Stimulated activated CD8-positive, alpha-beta memory T cell treated with anti-CD3 and anti-CD28 coated beads, Interleukin-7, amount 100 ng/mL, for 4 hours (primary cell): ENCODE measurements at places on chromosomes 5 and 9.
A peak's percentile ranks its signal among the peaks of the same experiment; 100 is the strongest.

DNA sequence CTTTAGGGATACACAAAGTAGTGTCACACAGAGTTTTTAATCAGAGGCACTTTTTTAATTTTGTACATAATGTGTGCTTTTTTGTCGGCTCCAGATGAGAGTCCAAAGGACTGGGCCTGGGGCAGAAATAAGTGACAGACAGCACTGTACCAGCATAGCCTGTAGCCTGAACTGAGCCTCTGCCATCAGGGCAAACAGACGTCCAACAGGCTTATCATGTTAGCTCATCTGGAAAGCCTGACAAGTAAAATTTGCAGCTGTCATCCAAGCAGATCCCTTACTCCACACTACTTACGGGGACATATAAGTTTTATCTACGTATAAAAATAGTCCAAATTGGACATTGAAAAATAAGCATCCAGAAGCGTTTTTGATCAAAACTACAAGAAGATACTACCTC lies 233.1 kb upstream of the GAS1 start:
- DNase-seq, result no peak

DNA sequence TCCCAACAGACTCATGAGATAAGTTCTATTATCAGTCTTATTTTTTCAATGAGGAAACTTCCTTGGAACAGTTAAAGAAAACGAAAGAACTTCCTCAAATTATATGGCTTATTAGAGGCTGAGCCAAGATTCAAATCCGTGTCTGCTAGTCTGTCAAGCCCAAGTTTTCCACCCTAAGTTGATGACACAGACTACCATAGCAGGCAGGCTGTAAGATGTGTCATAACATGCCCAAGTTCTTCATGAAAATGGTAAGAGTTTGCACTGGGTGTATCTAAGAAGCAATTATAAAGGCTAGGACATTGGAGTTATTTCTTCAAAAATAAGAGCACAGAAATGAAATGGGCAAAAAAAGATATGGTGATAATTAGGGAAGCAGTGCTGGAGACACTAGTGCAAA lies 634.5 kb downstream of the BRINP1 start:
- no peak for DNase-seq

DNA sequence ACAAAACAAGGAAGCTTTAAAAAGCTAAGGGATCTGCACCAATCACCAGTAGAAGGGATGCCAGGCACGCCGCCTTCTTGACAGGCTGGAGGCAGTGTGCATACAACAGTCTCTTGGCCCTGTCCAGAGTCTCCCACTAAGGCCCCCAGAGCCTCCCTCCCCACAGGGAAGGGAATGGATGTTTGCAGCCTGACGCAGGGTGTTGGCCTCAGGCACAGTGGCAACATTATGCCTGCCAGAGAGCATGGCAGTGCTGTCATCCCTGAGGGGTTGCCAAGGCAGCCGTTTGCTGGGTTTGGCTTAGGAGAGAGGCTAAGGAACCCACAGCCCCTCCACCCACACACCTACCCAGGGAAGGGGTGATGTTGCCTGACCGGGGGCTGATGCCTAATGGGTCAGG lies 4.8 kb downstream of the HBEGF start:
- DNase-seq, result no peak

- no peak for DNase-seq
Measured at GRCh38 chr5:29148073-29148472, 2045.4 kb upstream of the CDH6 start.

DNA sequence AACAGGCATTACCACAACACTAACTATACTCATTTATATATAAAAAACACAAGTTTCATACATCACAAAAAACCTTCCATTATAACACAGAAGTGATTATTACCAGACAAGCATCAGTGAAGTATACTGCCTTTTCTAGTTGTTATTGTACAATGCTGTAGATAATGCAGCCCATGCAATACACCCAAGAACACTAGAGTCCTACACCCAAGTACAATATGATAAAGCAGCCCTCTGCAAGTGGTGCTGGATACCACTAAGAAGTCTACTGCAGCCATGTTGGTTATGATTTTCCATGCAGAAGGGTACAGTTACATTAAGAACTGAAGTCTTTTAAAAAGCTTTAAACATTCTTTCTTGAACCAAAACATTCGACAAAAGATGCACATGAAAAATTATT lies 10.3 kb downstream of the ZFAND5 start:
- DNase-seq, result no peak

- no peak for DNase-seq
Measured at GRCh38 chr9:116409638-116410037, 256.0 kb downstream of the PAPPA start.

- DNase-seq, result no peak
Measured at GRCh38 chr5:125196481-125197111, 450.2 kb upstream of the ZNF608 start.

DNA sequence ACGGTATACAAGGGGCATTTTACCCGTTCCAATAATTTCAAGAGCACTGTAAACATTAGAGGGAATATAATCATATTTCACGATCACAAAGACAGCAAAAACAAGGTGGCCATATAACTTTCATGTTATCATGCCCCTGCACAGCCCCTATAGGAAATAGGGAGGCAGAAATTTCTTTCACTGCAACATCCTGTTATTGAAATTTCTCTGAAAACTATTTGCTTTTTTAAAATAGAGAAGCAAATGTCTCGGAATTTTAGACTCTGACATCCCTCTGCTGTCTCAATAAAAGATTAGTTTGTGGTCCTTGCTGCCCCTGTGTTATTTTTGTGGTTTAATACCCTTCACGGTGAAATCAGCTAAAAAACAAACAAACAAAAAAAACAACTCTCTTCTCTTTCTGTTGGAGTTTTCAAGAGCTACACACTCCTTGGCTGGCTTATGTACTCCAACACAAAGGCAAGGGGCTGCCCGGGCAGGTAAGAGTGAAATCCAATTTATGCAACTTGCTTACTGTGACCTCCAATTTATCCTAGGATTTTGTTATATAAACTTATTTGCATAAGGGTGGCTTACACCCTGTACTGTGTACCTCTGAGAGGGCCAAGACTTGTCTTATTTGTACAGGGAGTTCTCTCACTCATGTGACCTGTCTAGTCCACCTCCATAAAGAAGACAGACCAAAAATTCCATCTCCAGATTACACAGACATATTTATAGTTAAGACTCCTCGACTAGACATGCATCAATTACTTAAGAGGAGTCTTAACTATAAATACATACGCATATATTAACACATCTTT lies 223.6 kb downstream of the MLLT3 start:
- no peak for DNase-seq

GRCh38 chr9:129182625-129183494 lies 4.8 kb upstream of the IER5L start:
- DNase-seq, result no peak

- DNase-seq, result no peak
Measured at GRCh38 chr5:143521141-143521540, 117.7 kb upstream of the NR3C1 start.

- no peak for DNase-seq
Measured at GRCh38 chr9:121999556-121999955, 93.6 kb downstream of the TTLL11 start.

DNA sequence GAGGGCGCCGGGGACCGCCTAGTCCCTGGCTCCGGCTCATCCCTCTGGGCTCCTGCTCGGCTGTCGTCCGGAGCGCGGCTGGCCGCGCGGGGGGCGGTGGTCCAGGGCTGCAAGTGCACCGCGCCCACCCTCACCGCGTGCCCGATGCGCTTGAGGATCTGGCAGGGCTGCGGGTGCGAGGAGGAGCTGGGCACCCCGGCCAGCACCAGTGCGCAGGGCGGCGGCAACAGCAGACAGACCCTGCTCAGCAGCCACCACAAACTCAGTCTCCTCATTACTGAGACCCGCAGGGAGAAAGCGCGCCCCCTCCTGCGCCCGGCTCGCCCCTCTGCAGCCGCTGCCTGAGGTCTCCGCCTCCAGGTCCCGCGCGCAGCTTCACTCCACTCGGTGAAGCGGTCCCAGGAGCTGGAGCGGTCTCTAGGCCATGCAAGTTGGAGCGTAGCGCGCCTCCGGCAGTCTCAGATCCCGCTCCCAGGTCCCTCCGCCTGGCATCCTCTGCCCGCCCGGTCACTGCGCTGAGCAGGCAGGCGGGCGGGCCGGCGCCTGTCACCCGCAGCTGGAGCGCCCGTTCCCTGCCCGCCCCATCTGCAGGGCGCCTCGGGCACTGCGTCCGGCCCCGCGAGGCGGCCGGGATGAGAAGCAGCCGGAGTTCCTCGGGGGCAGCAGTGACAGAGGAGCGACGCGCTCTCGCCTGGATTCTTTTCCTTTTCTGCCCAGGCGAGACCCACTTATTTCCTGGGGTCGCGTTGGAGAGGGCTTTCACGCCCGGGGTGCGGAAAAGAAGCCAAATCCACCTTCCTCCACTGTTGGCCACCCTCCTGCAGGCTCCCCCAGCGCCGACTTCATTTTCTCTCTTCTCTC lies 512 bp downstream of the GRIN3A start:
- no peak for DNase-seq

DNA sequence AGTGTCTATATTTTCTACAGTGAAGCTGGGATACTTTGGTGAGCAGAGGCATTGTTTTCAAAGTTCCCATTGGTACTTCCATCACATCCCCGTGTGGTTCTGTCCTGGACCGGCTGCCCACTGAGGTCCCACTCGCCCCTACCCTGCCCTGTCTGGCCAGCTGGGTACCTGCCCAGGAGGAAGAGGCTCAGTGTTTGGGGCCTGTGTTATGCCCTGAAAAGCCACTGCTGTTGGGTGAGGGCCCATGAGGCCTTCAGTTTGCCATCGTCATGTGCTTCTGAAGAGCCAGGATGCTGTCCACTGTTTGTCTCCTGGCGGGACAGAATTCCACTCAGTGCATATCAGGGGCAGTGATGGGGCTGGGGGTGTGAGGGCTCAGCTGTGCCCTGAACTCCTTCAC lies 2.6 kb upstream of the CEP72 start:
- DNase-seq, result no peak

- no peak for DNase-seq
Measured at GRCh38 chr5:150647275-150648251, 7.1 kb downstream of the SYNPO start.

- no peak for DNase-seq
Measured at GRCh38 chr9:406886-407654, 192.4 kb downstream of the DOCK8 start.

GRCh38 chr9:95724253-95724991 lies 151.1 kb upstream of the ERCC6L2 start:
- DNase-seq, result peak; percentile 51

- no peak for DNase-seq
Measured at GRCh38 chr5:151523335-151523734, 67.8 kb downstream of the FAT2 start.

DNA sequence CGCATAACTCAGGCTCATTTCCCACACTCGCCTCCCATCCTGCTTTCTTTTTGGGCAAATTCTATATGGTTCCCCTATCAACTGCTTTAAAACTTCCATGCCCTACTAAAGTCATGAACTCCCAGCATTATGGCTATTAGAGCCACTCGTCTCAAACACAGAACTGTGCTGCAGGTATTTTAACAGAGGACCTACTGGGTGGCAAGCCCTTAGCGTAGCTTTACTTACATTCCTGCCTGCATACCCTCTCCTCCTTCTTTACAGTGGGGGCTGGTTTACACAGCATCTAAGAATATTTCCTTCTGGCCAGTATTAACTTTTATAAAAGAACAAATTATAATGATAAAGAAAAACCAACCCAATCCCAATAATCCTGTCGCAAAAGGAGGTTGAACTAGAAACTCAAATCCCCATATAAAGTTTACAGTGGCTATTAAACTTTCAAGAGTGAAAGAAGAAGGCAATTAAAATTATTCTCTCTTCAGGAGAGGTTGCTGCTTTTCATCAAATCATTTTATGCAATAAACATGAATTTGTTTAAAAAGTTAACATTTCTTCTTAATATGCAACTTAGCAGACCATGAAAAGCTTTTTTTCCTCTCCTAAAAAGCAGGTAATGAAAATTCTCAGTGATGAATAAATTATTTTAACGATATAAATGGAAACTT lies 100.6 kb downstream of the ELAVL2 start:
- DNase-seq, result no peak

DNA sequence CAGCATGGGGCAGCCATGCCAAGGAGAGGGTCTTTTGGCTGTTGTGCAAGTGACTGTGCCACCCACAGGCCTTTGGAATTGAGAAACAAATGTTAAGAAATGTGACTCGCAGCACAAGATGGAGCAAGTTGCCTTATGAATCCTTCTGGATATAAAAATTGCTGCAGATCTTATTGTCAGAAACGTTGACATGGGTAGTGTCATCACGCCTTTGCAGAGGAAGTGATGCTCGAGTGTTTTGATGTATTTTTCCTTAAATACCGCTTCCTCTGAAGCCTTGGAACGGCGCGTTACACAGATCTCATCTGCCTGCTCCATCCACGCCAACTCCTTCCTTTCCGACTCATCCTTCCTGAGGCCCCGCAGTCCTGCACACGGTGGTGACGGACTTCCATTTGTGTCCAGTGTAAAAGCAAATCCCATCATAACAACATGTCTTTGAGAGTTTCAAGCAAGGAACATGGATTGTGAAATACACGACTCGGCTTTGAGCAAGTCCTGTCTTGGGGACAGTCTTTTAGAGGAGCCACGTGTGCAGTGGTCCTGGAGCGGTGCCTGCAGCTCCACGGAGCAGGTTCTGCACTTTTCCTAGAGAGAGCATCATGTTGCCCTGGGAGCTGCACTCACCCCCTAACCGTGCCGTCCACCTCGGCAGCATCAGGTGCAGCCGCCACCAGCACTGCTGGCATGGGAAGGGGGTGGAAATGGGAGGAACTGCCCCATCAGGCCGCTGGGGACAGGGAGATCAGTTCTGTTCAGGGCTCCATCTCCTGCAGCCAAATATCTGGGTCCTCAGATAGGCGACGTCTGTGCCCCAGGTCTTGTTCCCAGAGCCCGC lies 15.1 kb downstream of the ROPN1L start:
- DNase-seq, result no peak

- DNase-seq, result no peak
Measured at GRCh38 chr9:21668516-21668915, 133.9 kb upstream of the MTAP start.

GRCh38 chr9:105967797-105968196 lies 273.5 kb downstream of the TMEM38B start:
- no peak for DNase-seq

GRCh38 chr9:125758986-125759763 lies 12.0 kb downstream of the PBX3 start:
- DNase-seq, result no peak

DNA sequence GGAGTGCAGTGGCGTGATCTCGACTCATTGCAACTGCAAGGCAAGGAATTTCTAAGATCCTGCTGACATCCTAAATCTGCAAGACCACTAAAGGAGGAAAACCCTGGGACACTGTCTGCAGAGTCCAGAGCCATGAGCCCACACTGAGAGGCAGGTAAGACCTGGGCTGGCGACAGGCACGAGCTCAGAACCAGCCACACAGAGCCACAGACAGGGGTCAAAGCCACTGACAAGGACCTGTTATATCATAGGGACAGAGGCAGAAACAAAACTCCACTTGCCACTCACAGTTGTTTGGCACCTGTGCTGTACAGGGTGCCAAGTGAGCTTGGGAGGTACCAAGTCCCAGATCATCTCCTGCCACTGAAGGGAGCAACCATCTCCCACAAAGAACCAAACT lies 34.2 kb downstream of the IPPK start:
- no peak for DNase-seq

- no peak for DNase-seq
Measured at GRCh38 chr5:141343953-141344463, 379 bp downstream of the PCDHGA3 start.
